Activated CD4-positive, CD25-positive, alpha-beta regulatory T cell treated with anti-CD3 and anti-CD28 coated beads, Interleukin-2, amount 50 U/mL, for 16 hours (primary cell): ENCODE measurements at places on chromosomes 7 and 10.
A peak's percentile ranks its signal among the peaks of the same experiment; 100 is the strongest.

DNA sequence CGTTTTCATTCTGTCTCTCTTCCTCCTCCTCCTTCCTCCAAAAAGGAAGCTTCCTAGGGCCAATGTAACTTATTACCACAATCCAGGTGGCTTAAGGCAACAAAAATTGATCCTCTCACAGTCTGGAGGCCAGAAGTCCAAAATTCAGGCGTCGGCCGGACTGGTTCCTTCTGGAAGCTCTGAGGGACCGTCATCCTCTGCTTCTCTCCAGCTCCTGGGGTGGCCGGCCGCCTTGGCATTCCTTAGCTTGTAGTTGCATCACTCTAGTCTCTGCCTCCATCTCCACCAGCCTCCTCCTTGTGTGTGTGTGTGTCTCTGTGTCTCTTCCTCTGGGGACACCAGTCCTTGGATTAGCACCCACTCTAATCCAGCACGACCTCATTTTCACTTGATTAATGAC lies 89.0 kb upstream of the NPTX2 start:
- DNase-seq, result no peak

GRCh38 chr10:124568848-124569622 lies 107.4 kb downstream of the LHPP start:
- DNase-seq, result no peak

GRCh38 chr7:102063690-102064180 lies 222.9 kb upstream of the SH2B2 start:
- no peak for DNase-seq

- DNase-seq, result no peak
Observed at GRCh38 chr10:120802935-120803334, 48.2 kb upstream of the WDR11 start.

DNA sequence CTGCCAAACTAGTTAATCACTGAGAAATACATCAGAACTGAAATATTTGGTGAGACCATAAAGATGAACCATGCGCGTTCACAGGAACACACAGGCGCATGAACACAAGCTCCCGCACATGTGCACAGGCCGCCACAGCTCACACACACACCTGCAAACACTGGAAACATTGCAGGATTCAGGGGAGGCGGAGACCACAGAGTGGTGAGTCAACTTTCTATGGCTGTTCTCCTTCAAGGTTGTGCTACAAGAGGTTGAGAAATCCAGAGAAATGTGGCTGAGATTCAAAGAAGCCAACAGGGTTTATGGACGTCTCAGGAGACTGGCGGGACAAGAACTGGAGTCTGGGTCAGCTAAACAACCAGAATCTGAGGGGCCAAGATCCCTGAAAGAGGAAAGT lies 17.8 kb downstream of the ESYT2 start:
- no peak for DNase-seq

DNA sequence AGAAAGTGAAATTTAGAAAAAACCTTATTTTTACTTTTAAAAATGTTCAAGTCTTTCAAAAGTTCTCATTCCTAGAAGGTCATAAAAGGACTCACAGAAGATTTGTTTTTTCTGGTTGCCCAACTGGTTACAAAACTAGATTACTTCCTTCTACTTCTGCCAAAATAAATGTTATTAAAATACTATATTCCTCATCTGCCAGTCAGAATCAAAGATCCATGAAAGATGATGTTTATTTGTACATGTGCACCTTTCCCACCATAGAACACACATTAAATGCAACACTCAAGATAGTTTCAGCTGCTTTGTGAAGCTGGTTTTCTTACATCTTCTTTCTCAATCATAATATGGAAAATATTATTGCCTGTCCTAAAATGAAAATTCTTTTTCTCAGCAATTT lies 465.4 kb downstream of the ETV1 start:
- no peak for DNase-seq

DNA sequence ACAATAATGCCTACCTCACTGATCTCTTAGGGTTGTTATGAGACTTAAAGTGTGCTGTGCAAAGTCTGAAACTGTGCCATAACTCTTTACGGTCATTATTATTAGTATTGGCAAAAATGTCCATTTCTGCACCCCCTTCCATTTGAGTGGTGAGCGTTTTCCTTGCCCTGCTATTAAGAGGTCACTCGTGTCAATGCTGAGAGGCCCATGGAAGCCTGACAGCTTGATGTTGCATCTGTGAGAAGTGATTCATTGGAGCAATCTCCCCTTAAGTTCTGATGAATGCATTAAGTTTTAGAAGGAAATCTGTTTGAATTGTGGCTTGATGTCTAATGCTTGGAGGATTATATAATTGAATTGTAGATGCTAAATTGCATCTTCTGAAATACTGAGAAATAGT lies 253.3 kb downstream of the FRMD4A start:
- no peak for DNase-seq

DNA sequence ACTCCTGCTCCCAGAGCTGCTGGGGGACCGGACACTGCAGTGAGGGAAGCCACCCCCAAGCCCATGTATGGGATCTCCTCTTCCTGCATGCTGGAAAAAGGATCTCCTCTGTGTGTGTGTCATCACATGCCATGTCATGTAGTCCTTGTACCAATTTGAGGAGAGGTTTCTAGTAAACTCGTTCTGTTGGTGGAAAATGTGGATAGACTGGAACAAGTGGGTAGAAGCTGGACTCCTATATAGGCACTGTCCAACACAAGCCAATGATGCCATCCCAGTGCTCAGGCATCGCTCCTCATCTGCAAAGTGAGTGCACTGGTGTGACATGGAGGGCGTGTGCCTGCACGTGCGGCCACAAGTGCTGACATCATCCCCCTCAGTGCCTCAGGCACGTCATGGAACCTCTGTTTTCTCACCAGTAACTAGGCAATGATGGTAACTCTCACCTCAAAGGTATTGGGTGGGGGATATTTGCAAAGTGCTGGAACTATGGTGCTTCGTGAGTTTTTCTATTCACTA lies 19.3 kb downstream of the MYO1G start:
- no peak for DNase-seq

DNA sequence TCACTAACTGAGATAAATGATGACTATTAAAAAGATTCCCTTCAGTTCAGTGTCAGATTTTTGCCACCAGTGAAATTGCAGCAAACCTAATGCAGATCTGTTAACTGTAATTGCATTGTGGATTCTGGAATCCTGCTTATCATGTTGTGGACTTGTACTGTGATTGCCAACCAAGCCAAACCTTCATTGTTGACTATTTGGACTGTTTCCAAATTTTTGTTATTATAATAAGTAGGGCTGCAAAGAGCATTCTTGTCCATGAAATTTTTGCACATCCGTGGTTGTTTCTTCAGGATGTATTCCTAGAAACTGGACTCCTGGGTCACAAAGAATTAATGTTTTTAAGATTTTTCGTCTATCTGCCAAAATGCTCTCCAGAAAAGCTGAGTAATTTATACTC lies 281.6 kb upstream of the ZMIZ1 start:
- no peak for DNase-seq

- no peak for DNase-seq
Observed at GRCh38 chr7:79290841-79291497, 162.5 kb downstream of the MAGI2 start.

GRCh38 chr10:34967335-34967880 lies 122.7 kb downstream of the CUL2 start:
- no peak for DNase-seq

GRCh38 chr10:31014161-31014875 lies 17.3 kb downstream of the ZNF438 start:
- no peak for DNase-seq

- DNase-seq, result no peak
Observed at GRCh38 chr10:45220931-45221330, 94.5 kb downstream of the OR13A1 start.

- no peak for DNase-seq
Observed at GRCh38 chr10:14128519-14128918, 202.2 kb downstream of the FRMD4A start.

DNA sequence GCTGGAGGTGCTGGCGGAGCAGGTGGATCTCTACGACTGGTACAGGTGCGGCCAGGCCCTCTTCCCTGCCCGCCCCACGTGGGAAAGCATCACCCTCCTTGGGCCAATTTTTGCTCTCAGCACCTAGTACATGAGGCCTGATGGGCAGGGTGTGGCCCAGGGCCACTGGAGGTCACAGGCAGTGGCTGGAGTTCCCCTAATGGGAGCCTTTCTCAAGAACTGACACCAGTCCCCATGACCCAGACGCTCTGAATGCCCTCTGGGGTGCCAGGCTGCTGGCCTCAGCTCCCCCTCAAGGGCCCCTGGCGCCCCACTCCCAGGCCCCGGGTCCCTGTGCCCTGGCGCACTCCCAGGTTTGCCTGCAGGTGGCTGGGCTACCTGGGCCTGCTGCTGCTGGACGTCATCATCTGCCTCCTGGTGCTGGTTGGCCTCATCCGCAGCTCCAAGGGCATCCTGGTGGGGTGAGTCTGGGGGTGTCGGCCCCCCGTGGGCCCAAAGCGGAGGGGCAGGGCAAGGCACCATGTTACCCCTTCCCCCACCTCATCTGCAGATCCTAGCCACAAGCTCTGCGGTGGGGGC lies 15.9 kb downstream of the TTYH3 start:
- no peak for DNase-seq

GRCh38 chr10:69638642-69639041 lies 8.6 kb downstream of the FAM241B start:
- no peak for DNase-seq

DNA sequence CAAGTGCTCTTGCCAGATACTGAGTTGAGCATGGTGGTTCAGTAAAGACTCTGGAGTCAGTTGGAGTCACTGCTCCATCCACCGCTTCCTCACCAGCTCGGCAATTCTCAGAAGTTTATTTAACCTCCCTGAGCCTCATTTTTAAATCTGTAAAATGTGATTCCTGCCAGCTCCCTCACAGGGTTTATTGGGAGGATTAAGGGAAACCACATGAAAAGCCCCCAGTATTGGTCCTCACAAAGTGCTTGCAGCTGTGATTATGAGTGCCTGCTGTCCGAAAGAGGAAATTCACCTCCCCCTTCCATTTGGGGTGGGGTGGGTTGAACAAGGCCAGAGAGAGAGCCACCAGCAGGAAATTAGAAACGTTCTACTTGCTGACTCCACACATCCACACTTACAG lies 99.0 kb downstream of the AOAH start:
- no peak for DNase-seq

DNA sequence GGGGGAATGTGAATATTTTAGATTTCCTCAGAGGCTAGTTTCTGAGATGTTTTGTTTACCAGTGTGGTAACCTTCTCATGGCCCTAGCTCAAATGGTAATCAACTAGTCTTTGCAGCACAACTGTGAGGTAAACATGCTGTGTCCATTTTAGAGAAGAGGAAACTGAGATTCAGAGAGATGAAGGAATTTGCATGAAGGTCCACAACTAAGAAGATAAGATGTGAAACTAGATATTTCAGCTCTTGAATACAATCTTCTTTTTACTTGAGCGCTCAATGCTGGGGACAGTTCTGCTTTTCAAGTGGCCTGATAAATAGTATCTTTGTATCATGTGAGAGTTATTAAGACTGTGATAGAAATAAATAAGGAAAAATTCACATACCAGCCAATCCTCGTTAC lies 245.4 kb downstream of the AUTS2 start:
- no peak for DNase-seq

DNA sequence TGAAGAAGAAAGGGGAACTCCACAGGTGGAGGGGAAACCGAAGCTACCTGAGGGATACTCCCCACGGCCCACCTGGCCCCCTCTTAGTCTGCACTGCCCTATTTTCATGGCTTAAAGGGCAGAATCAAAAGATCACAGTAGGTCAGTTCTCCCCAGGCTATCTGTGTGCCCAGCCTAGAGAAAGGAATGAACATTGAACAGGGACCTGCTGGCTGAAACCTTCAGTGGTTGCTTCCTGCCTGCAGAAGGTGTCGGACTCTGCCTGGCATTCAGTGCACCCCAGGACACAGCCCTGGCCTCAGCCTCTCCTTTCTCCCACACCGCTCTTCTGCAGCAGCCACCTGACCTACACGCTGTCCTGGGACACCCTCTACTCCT lies 74.5 kb downstream of the PRKAG2 start:
- no peak for DNase-seq

GRCh38 chr10:18664841-18665478 lies 5.7 kb downstream of the ARL5B start:
- DNase-seq, result no peak

DNA sequence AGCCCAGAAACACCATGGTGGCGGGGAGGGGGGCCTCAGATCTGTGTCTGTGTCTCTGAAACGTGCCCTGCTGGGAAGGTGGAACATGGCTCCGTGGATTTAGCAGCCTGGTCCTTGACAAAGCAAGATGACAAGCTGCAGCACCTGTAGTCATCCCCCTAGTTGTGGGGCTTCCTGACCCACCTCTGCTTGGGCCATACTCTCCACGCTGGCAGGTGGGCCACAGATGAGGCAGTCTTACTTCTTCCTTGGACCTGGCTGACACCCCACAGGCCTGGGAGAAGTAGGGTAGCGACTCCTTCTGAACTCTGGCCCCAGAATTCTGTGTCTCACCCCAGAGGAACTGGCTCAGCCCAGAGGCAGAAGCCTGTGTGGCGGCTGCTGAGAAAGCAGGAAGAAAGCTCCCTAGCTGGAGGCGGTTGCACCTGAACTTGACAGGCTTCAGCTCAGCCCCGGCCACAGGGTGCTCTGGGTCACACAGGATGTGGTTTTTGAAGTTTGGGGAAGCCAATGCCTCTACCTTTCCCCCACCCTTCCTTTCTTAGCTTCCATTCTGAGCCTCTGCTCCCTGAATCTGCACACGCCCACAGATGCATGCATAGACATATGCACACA lies 113.9 kb downstream of the ABLIM1 start:
- DNase-seq, result peak; percentile 33

GRCh38 chr10:124237282-124237961 lies 144.0 kb upstream of the CHST15 start:
- DNase-seq, result no peak

- DNase-seq, result no peak
Observed at GRCh38 chr10:132542086-132542775, 4.6 kb downstream of the INPP5A start.

DNA sequence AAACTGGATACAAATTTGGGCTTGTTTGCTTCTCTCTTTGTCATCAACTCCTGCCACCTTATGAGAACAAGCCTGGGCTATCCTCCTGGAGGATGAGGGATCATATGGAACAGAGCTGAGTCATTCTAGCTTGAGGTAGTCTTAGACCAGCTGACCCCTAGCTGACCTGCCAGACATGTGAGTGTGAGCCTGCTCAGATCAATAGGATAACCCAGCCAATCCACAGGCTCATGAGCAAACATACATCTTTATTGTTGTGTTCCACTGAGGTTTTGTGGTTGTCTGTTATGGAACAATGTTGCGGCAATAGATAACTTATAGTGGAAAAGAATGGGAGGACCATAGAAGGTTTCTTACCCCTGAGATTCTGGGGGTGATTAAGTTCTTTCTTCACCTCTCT lies 54.5 kb upstream of the FAM180A start:
- DNase-seq, result no peak

DNA sequence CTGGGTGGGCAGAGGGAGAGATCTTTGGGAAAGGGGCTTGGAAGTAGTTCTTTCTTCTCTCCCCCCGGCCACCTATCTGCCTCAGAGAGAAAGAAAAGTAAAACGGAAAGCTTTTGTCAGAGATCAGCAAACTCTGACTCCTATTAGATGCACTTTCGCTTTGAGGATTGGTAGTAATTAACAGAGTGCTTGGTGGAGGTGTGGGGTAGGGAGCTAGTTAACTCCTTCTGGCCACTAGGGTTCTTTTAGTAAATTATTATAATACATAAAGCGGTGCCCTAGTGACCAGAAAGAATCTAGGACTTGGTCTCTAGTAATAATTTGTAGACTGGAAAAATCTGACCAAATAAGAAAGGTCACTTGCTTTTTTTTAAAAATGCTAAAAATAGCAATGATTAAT lies 54.6 kb downstream of the CPVL start:
- no peak for DNase-seq
